ENCODE measurements at places on chromosomes 2 and 18.

DNA sequence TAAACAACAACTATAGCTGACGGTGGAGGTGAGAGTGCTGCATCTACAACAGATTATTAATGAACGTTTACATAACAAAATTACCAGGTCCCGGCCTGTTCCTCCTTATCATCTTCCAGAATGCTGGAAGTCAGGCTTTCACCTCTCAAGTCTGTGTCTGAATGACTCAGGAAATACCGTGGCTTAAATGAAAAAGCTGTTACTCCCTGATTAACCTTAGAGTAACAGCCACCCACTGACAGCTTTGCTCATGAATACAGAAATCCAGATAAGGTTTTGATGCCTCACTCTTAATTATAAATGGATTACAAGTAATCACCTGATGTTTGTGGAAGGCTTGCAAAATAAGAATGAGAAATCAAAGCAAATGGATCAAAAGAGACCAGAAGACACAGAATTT is 885.3 kb upstream of the CELF4 start:
- peak; percentile 91 for DNase-seq

DNA sequence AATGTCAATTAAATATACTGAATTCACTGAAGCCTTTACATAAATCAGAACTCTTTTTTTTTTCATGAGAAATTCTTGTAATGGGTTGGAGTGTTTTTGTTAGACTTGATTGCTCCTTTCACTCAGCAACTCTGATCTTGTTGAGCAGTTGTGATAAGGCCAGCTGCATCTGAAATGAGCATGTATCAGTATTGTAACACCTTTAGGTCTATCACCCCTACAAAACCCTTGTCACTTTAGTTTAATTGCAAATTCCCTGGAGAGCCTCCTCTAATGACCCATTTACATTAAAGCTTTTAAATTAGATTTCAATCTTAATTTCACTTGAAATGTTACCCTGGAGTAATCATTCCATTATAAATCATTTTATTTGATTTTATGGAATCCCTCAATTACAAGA is 346.8 kb upstream of the TCF4 start:
- DNase-seq = no peak

GRCh38 chr2:191026377-191026776 is 12.4 kb upstream of the STAT1 start:
- no peak for DNase-seq

- DNase-seq = no peak
These were observed 267.5 kb downstream of the TGIF1 start for GRCh38 chr18:3717376-3718025.

- DNase-seq = no peak
These were observed 108.5 kb upstream of the RND3 start for GRCh38 chr2:150595803-150596470.

DNA sequence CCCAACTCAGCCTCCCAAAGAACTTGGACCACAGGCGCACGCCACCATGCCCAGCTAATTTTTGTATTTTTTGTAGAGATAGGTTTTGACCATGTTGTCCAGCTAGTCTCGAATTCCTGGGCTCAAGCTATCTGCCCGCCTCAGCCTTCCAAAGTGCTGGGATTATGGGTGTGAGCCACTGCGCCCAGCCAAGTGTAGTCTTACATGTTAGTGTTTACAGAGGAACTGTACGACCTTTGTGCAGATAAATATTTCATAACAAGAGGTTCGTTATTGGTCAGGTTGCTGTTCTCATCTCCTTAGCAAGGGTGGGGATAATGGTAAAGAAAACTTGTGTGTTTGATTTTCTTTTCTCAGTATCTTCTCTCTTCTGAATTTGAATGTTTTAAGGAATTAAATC is 46.5 kb downstream of the RALBP1 start:
- DNase-seq = no peak

GRCh38 chr2:22897428-22897827 is 487.6 kb upstream of the KLHL29 start:
- DNase-seq = no peak

- DNase-seq = no peak
These were observed 166.9 kb downstream of the SMAD7 start for GRCh38 chr18:48783616-48784520.

DNA sequence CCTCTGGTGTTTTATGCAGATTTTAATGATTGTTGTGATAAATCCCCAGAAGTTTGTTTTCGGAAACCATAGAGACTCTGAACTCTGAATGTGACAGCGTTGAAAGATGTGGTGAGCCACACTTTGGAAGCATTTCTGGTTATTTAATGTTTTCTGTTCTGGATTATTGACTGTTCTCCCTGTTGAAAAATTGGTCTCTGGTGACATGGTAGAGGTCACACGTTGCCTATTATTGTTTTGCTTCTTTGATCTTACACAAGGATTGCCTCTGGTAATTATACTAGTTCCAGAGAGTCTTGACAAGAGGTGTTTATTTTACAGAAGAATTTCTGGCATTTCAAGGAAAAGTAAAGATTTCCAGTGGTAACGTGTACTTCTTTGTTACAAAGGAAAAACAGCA is 127.1 kb downstream of the GREB1L start:
- no peak for DNase-seq
